Renal pelvis (tissue), 12 donors: ENCODE measurements at places on chromosomes 7 and 10.

DNA sequence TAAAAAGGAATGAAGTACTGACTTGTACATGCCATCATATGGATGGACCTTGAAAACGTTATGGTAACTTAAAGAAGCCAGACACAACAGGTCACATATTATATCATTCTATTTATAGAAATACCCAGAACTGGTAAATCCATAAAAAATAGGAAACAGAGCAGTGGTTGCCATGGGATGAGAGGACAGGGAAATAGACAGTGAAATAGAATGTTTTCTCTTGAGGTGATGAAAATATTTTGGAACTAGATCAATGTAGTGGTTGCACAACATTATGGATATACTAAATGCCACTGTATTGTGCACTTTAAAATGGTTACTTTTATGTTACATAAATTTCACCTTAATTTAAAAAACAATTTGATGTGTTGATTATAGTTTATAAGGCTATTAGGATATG lies 318.5 kb downstream of the THSD7A start:
- DNase-seq = no peak

DNA sequence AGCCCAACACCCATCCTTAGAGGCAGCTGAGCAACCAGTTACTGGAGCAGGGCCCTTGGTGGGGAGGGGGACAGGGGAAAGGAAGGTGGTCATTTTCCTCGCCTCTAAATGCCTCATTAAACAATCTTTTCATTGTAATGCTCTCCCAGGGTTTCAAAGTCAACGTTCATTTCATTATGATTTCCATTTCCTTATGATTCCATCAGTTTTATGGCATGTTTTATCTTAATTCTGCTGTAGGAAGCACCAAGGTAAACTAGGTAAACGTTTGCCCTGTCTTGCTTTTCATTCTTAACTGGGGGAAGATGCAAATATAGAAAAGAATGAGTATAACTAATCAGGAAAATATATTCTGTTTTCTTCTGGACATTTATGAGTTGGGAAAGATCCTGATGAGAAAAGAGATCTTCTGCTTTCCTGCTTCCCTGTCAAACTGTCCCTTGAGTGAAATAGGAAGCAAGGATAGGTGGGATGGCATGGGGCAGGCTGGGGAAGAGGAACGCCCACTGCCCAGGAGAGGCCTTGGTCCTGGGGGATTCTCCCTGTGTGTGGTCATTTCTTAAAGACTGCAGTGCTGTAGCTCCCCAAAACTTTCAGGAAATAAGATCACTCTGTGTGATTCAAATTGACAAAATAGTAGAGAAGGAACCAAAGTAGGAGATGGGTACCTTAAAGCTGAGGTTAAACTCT lies 20.5 kb upstream of the TMEM236 start:
- DNase-seq = no peak

GRCh38 chr10:76179806-76180205 lies 748.4 kb downstream of the LRMDA start:
- no peak for DNase-seq

DNA sequence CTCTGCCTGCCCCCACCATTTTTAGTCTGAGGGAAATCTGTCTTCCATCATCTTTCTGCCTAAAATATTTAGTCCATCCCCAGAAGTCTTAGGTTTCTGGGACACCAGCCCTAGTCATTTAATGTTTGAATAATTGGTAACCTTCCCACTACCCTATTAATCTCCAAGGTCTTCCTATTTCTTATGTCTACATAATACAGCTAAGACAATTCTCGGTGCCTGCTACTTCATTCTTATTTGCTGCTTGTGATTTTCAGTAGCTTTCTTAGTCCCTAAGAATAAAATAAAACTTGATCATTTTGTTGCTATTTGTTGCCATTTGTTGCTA lies 11.1 kb downstream of the RALA start:
- no peak for DNase-seq

- no peak for DNase-seq
Observed at GRCh38 chr10:119251315-119251708, 43.9 kb downstream of the GRK5 start.

- peak; percentile 41 for DNase-seq
Observed at GRCh38 chr10:60257767-60258428, 131.8 kb downstream of the ANK3 start.

GRCh38 chr10:84234479-84234878 lies 6.9 kb downstream of the LRIT1 start:
- no peak for DNase-seq

DNA sequence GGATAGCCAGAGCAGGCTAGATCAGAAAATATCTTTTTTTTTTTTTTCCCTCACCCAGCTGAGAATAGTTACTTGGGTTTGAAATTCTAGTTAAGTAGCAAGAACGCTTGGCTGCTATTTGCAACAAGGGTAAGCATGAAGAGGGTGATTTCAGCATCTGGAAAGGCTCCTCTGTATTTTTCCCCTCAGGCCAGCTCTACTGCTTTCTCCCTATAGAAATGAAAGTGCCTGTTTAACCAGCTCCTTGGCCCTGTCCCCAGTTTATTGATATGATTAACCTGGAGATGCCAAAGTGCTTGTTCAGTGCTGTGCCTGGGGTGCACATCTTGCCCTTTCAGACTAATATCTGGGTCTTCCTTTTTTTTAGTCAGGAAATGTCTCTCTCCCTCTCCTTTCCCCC lies 37.1 kb downstream of the AP3M1 start:
- no peak for DNase-seq
